Bladder microvascular endothelial cell (primary cell): ENCODE measurements at places on chromosomes 2 and 18. TPM values are rescaled to one million over a fixed set of nuclear protein-coding genes. Genes with fewer than 3 reads are reported as not detected.

Gene TOGARAM2
- total RNA-seq, result 0.13 TPM in 1 of 2 replicates, not detected in the other

Gene GCG
- total RNA-seq, result not detected in 2 replicates

Gene FSHR
- not detected in 2 replicates for total RNA-seq

Gene DSC2
- 0.13 and 0.49 TPM in 2 replicates for total RNA-seq

Gene MOGAT1
- total RNA-seq, result not detected in 2 replicates

Gene DPP4
- total RNA-seq, result 16.4 and 26.9 TPM in 2 replicates

Gene CYP26B1
- total RNA-seq, result 0.16 and 1.2 TPM in 2 replicates

Gene C1GALT1C1L
- 0.13 TPM in 1 of 2 replicates, not detected in the other for total RNA-seq

Gene SULT1C4
- 7.6 and 82.8 TPM in 2 replicates for total RNA-seq

Gene TTC39C
- 1.1 and 2.1 TPM in 2 replicates for total RNA-seq

Gene FLACC1
- 0.49 and 1.3 TPM in 2 replicates for total RNA-seq

Gene NR4A2
- total RNA-seq, result under 0.01 and 0.13 TPM in 2 replicates

Gene COLEC12
- 0.49 and 61.7 TPM in 2 replicates for total RNA-seq

Gene CFAP221
- total RNA-seq, result 0.06 and 0.16 TPM in 2 replicates

Gene ZFAND2B
- 21.0 and 22.2 TPM in 2 replicates for total RNA-seq

Gene SLC4A1AP
- total RNA-seq, result 19.9 and 25.7 TPM in 2 replicates

Gene ANKRD30B
- not detected in 2 replicates for total RNA-seq

Gene NT5DC4
- not detected in 2 replicates for total RNA-seq

Gene SLC38A11
- not detected in 2 replicates for total RNA-seq

Gene AQP12A
- total RNA-seq, result not detected in 2 replicates

Gene CRYGC
- not detected in 2 replicates for total RNA-seq

Gene CCDC178
- 1.4 and 3.9 TPM in 2 replicates for total RNA-seq

Gene ITGAV
- 102 and 467 TPM in 2 replicates for total RNA-seq

Gene MBD5
- total RNA-seq, result 5.5 and 26.6 TPM in 2 replicates

Gene RSAD2
- total RNA-seq, result 1.9 and 5.3 TPM in 2 replicates

Gene CYP27A1
- total RNA-seq, result 5.5 and 23.7 TPM in 2 replicates

Gene LYPD6
- total RNA-seq, result 1.5 and 15.9 TPM in 2 replicates

Gene GRB14
- 0.32 and 1.3 TPM in 2 replicates for total RNA-seq

Gene CCDC195
- total RNA-seq, result not detected in 2 replicates

Gene FAM124B
- 64.1 and 147 TPM in 2 replicates for total RNA-seq
